ENCODE measurements at places on chromosomes 4 and X.
A peak's percentile ranks its signal among the peaks of the same experiment; 100 is the strongest.

DNA sequence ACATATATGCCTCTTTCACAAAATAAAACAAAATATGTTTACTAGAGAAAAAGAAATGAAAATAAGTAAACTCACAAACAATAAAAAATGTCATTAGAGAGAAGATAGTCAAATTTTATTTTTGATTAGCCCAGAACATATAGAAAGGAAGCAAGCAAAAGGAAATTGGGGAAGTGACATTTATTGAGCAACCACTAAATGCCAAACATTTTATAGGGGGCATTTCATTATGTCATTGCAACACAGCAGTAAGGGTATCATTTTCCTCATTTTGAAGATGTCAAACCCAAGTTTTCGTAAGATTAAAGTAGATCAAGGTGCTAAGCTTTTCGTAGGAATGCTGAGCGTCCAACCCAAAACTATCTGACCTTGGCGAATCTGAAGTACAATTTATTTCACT, 1331.5 kb upstream of the PABPC4L start:
- peak; percentile 19 for DNase-seq

GRCh38 chr4:159296061-159296460, 193.2 kb downstream of the RAPGEF2 start:
- no peak for DNase-seq

GRCh38 chrX:17703201-17703600, 34.1 kb upstream of the SCML1 start:
- DNase-seq: no peak

GRCh38 chrX:153482376-153483015, 12.1 kb upstream of the HAUS7 start:
- no peak for DNase-seq

DNA sequence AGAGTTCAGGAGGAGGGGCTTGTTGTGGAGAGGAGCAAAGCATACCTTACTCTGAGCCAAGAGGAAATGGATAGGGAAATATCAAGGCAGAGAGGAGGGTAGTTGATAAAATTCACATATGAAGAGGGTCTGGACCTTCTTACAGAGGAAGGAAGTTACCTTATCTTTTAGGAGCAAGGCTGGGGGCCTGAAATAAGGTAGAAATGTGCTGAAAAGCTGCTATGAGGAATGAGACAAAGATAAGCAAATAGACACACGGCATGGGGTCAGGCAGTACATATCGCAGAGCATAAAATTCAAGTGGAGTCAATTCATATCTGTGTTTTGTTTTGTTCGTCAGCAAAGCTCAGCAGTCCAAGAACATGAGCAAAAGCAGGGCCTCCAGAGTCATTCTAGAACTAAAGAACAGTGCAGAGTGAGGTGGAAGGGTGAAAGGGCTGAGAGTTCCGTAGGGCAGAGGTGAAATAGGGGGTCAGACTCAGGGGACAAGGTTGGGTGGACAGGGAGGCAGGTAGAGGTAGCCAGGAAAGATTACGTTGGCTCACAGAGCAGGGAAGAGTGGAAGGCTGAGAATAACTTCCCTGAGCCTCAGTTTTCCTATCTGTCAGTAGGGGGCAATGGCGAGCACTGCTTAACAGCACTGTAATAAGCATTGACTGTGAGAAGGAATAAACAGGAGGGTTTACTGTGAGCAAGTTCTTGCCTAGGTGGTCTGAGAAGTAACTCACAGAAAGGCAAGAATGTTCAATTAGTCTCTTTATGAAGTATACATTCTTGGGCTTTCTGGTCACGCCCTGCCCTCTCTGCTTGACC, 9.2 kb downstream of the VSIG4 start:
- peak; percentile 72 for DNase-seq

GRCh38 chr4:6562931-6563901, 11.8 kb upstream of the MAN2B2 start:
- peak; percentile 38 for DNase-seq

- DNase-seq: no peak
These were observed 87.9 kb upstream of the PACRGL start for GRCh38 chr4:20612313-20612712.

DNA sequence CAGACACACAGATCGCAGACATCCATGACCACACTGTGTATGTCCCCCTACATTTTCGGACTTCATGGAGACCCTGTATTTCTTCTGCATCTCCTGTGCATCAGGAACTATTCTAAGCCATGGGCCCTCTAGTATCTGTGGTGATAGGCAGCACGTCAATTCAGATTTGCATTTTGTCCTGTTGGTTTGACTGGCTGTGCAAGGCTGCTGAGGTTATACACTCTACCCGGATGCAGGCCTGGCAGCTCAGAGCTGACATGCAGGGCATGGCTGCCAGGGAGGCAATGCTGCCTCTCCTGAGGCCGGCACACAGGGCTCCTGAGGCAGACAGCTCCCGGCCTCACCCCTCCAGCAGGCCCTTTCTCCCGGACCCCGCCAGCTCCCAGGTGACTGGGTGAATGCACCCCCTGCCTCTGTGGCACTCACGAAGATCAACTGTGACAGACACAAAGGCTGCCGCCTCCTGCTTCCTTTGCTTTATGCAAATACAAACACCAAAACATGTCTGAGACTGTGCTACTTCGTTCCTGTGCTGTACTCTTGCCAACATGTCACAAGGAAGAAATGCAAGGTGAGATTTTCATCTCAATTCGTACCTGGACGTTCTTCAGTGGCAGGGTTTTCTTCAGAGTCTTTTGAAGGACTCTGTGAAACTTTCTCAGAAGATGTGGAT, 51.0 kb downstream of the NSG1 start:
- DNase-seq: no peak

GRCh38 chrX:134373736-134374135, 86.2 kb upstream of the HPRT1 start:
- DNase-seq: peak; percentile 13
